CD4-positive, alpha-beta T cell treated with Interleukin-6 for 4 hours (primary cell): ENCODE measurements at places on chromosomes 4 and X.

- DNase-seq: no peak
Observed at GRCh38 chrX:68840256-68840655, 11.4 kb downstream of the EFNB1 start.

- DNase-seq: no peak
Observed at GRCh38 chrX:338836-339400, 20.3 kb upstream of the GTPBP6 start.

GRCh38 chr4:133003169-133003568 is 145.9 kb upstream of the PCDH10 start:
- no peak for DNase-seq

DNA sequence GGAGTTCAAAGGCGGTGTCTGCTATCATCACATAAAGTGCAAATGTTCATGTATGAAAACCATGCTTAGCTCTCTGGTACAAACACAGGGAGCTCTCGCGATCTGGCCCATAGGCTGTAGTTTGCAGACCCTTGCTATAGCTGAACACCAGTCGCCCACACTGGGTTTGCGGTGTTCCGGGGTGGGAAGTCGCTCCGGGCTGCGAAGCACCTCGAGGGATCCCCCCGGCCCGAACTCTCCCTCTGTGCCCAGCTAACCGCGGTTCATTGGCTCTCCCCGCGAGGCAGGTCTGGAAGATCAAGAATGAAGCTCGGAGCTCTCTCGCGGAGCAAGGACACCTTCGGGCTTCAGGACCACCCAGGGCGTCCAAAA is 341 bp upstream of the PRPS2 start:
- no peak for DNase-seq

- DNase-seq: no peak
Observed at GRCh38 chrX:109281483-109282275, 200.2 kb downstream of the GUCY2F start.

DNA sequence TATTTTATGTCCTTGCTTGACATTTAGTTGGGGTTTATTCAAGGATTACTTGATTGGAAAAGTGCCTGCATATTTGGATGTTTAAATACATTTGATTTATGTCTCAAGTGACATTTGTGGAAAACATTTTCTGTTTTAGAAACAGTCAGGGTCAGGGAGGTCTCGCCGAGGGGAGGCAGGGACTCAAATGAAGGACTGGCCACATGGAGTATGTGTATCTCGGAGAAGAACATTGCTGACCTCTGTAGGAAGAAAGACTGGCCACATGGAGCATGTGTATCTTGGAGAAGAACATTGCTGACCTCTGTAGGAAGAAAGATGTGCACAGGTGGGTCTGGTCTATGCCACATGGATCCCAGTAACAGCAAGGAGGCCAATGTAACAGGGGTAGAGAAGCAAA is 233.6 kb downstream of the TRIML1 start:
- no peak for DNase-seq

DNA sequence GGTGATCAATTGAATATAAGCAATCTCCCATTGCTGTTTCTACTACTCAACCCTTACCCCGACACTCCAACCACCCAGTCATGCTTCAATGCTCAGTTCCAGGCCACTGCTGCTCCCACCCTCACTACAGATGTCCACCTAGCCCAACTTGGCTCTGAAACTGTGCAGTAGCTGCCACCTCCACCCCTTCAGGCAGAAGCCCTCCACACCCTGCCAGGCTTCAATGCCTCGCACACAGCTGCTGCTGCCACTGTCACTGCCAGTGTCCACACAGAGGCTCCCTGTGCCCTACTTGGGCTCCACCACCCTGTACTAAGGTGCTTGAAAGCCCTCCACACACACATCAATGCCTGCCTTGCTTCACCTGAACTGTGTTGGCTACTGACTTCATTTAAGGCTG is 34.6 kb downstream of the LAMTOR3 start:
- no peak for DNase-seq

GRCh38 chrX:120660637-120661036 is 30.8 kb upstream of the C1GALT1C1 start:
- DNase-seq: no peak

DNA sequence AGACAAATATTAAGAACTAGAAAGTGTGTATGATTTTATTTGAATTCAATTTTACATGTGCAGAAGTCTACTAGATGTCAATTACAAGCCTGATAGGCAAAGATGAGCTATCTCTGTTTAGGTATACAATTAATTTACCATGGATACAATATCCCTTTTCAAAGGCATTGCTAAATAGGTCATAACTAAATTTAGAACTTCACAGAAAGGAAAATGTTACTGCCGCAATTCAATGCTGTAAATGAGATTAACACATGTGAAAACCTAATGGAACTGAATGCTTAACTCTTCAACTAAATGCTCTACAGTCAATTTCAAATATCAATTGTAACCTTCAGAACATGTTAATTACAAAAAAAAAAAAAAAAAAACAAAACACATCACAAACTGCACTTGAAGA is 14.6 kb downstream of the RAP2C start:
- no peak for DNase-seq

DNA sequence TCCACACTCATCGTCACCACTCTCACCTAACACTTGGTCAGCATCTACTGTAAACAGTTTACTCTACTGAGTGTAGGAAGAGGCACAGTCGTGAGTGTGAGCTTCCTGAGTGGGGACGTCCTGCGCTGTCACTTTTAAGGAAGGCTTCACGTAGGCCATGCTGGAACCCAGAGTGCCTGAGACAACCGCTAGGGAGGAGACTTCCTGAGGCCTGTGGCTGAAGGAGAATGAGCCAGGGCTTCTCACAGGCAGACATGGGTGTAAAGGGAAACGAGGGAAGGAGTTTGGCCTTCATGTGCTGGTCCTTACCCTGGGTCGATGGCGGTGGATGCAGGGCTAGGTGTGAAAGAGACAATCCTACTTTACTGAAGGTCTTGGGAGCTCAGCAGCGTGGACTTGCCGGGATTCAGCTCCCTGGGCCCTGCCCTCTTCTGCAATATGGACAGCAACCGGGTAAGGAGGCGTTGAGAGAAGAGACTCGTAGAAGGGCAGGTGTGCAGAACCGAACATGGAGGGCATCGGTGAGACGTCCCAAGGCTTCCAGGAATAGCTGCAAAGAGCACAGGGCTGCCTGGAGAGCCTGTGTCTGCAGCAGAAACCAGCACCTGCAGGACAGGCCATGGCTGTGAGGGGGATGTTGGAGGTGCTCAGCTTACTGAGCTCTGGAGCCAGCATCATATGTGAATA is 48.7 kb upstream of the TLR3 start:
- DNase-seq: no peak

DNA sequence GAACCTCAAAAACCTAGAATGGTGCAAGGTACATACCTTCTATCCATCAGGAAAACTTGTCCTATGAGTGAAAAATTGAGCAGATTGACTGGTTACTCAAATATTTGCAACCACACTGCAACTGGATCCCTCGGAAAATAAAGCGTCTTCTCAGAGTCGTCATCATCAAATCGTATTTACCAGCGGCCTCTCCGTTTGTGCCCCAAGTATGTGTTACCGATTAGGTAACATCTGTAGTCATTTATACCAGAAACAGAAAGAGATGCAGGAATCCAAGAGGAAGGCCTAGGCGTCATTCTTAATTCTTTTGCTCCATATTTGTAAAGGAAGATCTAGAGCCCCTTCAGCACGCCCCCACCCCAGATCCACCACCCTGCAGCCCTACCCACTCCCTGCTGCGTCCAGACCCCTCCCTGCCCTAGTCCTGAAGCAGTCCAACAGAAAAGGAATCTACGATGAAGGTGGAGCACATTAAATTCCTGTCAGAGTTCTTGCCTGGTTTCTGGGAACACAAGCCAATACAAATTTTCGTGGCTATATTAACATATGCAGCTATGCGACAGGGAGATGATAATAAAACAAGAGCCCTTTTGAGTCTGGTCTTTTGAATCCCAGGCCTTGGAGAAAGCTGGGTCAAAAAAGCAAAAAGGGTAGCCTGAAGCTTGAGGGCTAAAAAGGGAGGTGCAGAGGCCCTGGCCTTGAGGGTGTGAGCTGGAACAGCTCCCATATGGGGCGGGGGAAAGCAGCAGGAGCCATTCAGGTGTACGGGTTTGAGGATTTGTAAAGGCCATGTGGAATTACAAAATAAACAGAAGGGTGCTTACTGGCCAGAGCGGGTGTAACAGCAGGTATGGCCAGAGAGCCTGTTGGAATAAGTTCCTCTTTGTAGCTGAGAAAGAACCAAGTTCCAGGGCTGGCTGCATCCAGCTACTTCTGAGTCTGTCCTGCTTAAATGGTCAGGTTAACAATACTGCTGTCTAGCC is 77.0 kb downstream of the ZNF827 start:
- no peak for DNase-seq

DNA sequence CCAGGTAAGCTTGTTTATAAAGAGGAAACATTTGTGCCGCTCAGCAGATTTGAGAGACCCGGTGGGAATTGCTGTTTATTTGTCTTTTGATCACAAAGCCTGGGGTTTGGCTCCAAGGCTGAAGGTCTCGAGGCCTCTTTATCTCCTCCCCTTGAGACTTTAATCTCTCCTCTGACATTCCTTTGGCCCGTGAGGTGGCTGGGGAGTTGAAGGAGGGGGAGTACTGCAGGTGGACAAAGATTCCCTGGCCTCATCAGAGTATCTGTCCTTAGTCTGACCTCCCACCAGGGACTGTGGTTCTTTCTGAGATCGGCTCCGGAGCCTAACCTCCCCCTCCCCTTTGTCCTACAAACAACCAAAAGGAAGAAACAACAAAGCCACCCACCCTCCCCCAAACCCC is 216.5 kb downstream of the MID1IP1 start:
- DNase-seq: no peak

DNA sequence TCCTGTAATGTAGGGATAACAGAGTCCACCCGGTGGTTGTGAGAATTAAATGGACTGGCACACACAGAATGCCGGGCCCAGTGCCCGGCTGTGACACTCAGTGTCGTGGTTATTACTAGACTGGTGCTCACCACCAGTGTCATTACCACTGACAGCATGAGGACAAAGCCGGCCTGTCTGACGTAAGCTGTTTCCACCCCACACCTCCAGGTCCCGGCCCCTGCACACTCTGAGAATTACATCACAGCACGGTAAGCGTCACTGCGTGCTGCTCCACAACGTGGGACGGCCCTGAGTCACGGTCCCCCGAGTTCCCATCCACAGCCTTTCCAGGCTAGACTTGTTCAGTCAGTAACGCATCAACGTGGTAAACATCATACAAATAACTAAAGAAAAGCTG is 22.9 kb downstream of the FAT1 start:
- no peak for DNase-seq

- no peak for DNase-seq
Observed at GRCh38 chrX:42720209-42720608, 57.8 kb downstream of the PPP1R2C start.

DNA sequence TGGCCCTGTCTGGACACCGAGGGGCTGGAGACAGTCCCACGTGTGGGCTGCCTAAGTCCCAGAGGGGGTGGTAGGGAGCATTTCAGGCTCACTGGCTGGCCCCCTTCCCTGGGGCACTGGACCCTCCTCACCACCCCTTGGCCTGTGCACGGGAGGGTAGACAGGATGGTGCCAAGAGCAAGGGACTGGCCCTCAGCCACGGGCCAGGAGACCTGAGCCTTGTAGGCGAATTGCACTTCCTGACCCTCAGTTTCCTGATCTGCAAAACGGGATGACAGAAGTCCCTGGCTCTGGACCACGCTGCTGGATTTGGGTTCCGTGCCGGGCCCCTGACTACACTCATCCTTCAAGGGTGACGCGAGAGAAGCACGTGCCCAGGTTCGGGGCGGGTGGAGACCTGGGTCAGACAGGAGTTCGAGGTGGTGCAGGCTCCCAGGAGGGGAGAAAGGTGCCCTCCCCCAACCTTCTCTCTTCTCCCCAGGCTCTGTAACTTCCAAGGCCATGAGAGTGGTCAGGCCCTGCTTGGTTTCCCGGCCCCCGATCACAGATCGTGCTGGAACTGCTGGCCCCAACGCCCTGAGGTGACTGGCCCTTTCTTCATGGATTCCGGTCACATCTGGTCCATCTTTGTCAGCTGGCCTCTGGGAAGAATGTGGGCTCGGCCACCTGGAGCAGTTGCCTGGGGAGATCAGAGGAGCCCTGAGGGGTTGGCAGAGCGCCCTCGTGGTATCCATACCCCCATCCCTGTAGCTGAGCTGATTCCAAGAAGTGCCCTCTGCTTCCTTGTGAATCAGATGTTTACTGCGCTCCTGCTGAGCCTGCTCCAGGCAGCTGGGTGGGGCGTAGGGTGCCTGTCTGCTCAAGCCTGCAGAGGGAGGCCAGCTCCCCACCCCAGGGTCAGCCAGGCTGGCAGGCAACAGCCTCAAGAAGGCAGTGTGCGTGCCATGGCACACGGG is 3.3 kb downstream of the SH3BP2 start:
- DNase-seq: no peak

GRCh38 chrX:153927672-153927921 is 1.5 kb upstream of the ARHGAP4 start:
- DNase-seq: no peak

DNA sequence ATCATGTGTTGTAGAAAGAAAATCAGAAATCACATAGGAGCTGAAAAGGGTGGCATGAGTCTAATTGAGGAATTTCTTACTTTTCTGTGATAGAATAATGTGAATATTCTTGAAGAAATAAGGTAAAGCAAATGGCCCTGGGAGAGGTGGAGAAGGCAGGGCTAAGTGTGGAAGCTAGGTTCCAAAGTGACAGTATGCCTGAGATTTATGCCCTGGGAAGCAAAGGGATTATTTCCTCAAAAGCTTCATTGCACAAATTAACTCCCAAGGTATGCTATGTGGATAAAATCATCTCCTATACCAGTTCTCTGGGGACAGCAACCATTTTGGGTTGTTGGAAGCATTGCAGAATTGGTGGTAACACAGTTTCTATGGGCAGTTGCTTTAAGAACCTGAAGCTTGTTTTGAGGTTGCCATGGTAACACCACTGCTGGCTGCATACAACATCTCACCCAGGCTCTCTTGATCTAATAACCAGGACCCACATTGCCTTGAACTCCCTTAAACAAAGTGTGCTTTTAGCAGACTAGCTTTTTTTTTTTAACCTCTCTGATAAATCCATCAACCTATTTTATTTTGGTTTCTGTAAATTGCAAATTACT is 21.0 kb downstream of the MAOA start:
- DNase-seq: no peak

- no peak for DNase-seq
Observed at GRCh38 chr4:110898290-110898689, 275.4 kb upstream of the PITX2 start.

GRCh38 chrX:141278306-141278705 is 36.0 kb upstream of the SPANXC start:
- DNase-seq: no peak

- DNase-seq: no peak
Observed at GRCh38 chrX:10620121-10620699, at the start of gene MID1. Gene MID1, minus strand, starts transcription at chrX:10620585. Its CDS starts 53,038 bp downstream, at chrX:10567547.

- no peak for DNase-seq
Observed at GRCh38 chr4:36638273-36638811, 356.9 kb downstream of the DTHD1 start.

GRCh38 chr4:155704841-155705404 is 38.3 kb downstream of the GUCY1A1 start:
- DNase-seq: no peak
